Suppressor macrophage treated with lipopolysaccharide for 4 hours (primary cell): ENCODE measurements at places on chromosomes 13 and 19.
A peak's percentile ranks its signal among the peaks of the same experiment; 100 is the strongest.

DNA sequence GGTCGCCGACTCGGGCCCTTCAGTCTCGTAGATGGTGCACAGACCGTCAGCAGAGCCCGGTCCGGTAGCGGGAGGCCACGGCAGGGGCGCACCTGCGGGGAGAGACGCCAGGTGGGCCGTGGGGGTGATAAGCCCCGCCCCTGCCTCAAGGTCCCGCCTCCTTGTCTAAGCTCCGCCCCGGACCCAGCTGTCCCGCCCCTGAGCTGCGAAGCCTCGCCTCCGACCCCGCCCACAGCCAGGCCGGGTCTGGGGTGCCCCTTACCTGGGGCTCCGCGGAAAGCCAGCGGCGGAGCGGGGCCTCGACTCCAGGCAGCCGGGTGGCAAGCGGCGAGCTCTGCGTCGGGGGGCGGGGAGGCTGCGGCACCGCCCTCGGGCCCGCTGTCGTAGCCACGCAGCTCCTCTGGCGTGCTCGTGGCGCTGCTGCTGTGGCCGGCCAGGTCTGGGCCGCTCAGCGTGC, 4.7 kb downstream of the PRR36 start:
- DNase-seq = peak; percentile 34

GRCh38 chr13:36342715-36343114, 3.5 kb downstream of the SPART start:
- no peak for DNase-seq

DNA sequence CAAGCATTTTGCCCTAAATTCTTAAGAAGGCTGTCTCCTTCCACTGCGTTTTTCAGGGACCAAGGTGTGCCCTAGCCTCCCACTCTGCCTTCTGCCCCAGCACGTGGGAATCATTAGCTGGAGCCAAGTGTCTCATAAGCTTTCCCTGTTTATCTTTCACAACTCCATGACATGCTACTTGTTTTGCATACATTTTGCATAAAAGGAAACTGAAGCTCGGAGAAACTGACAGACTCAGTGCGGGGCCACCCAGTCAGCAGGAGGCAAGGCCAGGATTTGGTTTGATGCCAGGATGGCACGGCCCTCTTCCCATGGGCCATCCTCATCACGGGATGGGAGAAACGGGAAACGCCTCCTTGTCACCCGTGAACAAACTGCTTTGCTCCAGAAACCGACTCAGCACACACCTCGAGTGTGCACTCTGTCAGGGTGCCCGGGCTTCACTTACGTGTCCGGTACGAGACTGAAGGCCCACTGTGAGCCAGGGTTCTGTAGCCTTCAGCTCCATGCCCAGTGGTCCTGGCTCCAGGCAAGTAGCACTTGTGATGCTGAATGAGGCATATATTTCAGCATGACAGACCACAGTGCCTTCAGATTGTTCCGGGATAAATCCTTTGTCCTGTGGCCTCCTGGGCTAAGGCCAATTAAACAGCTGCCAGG, 9.6 kb downstream of the CEBPA start:
- peak; percentile 93 for DNase-seq

GRCh38 chr13:114130837-114131582, 1.4 kb downstream of the RASA3 start:
- DNase-seq = peak; percentile 73

DNA sequence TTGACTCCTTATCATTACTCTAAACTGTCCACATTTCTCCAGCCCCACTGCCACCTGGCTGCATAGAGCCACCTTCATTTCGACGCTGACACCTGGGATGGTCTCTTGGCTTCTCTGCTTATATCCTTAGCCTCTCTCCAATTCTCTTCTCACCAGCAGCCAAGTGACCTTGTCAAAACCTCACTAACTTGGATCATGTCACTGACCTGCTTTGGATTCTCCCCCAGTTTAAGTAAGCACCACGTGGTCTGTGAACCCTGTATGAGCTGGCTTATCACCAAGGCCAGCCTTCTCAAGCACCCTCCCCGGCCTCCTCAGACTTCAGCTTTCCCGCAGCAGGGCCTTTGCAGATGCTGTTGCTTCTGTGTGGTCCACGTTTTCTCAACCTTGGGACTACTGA, 12.3 kb upstream of the GGACT start:
- no peak for DNase-seq

DNA sequence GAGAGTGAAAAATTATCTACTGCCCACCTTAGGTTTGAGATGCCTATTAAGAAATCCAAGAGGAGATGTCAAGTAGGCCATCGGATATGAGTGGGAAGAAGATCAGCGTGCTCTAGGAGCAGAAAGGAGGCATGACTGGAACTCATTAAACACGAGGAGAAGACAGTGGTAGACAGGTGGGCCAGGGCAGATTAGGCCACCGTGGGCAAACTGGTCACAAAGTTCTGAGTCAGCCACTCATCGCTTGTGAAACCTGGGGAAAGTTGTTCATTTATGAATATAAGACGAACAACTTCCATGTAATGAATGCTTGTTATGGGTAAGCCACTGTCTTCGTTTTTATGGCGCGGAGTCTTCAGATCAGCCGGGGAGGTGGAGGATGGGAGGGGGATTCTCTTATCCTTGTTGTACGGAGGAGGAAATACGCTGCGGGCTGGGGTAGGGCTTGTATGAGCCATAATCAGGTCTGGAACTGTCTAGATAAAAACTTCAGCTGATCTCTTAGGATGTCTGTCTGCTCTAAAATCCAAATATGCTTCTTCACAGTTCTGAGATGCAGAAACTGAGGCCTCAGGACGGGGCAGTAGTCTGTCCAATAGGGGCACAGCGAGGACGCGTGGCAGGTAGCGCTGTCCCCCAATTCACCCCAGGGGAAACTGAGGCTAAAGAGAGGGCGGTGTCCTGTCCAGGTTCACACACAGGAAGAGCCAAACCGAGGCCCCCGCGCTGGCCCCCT, 1.1 kb upstream of the ZNF444 start:
- no peak for DNase-seq

DNA sequence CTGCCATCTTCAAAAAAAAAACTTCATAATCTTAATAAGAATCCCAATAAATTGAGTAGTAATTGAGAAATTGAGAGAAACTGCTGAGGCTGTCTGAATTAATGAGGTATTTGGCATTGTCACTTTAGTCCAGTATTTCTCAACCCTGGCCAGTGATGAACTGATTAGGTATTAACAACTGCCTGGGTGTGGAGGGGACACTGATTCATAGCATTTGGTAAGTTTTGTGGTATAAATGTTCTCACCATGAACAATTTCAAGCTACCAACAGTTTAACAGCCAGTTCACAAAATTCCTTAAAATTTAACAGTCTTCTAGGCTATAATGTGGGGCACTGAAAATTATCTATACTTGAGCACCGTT, 18.3 kb downstream of the GPC6 start:
- DNase-seq = no peak

DNA sequence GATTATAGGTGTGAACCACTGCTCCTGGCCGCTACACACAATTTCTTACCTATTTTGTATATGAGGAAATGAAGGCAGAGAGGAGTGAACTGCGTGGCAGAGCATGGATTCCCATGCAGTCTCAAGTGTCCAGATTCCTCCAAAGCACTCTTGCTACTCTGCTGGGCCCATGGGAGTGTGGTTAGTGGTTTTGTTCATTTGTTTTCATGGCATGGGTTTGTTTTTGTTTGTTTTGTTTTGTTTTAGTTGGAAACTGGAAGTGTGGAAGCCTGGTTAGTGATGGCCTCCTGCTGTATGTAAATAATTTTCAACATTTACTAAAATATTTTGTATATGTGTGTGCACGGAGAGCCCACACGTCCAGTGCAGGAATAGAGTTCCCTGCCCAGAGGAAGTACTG, 61.3 kb upstream of the LRCH1 start:
- no peak for DNase-seq

DNA sequence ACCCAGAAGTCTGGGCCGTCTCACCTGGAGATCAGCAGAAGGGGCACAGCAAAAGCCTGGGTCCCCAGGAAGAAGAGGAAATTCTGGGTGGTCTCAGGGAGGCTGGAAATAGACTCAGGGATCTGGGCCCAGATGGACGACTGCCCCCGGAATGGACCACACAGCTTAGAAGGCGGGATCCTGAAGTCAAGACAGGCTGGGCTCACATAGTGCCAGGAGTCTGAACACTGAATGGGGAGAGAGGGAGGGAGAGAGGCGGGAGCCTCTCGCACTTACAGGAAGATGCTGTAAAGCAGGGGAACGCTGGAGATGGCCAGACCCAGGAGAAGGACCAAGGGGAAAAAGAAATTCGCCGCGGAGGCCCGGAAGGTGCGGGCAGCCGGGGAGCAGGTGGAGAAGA, 1.3 kb upstream of the LENG1 start:
- DNase-seq = no peak

GRCh38 chr13:55410398-55411330, 1730.1 kb upstream of the PRR20A start:
- DNase-seq = no peak

GRCh38 chr19:39692166-39692565, 12.1 kb upstream of the LGALS14 start:
- no peak for DNase-seq

DNA sequence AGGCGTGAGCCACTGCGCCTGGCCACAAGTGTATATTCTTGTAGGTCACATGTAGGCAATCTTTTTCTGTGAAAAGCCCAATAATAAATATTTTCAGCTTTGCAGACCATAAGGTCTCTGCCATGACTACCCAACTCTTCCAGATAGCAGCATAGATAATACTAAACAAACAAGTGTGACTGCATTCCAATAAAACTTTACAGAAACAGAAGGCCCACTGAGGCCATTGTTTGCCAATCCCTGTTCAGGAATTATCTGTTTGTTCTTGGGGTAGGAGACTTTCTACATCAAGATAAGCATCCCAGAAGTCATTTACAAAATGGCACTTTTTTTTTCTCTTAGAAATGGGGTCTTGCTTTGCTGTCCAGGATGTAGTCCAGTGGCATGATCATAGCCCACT, 2.8 kb upstream of the ZNF329 start:
- no peak for DNase-seq

GRCh38 chr19:12995596-12996405, 526 bp downstream of the NFIX start:
- no peak for DNase-seq
